HEK293T (cell line): ENCODE measurements at places on chromosomes 1 and 21.

DNA sequence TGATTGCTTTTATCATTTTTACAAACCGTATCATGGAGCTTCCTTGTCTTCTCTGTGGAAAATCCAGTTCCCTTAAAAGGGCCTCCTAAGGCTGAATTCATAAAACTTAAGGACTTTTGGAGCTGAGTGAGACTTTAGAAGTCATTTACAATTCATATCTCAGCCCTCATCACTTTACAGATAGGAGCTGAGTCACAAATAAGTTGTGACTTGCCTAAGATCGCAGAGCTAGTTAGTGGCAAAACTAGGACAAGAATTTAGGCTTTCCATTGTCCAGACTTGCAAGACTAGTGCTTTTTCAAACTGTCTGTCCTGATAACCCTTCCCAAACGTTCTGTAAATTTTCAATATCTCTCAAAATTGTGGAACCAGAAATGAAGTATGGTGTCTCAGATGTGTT lies 37.3 kb downstream of the C1orf21 start:
- DNase-seq, result no peak

DNA sequence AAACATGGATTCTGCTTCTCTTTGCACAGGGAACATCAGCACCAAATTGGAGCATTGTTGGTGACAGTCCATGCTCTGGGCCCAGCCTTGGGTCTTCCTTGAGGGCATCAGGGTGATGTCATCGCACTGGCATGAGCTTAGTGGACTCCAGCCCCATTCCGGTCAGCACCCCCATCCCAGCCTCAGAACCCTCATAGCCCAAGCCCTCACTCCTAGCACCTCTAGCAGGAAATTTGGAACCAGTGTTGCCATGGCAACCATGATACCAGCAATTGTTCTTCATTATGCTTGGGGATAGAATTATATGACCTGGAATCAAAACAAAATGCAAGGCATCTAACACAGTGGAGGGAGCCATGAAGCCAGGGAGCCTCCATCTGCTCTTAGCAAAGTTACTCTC lies 83.1 kb downstream of the VWA5B1 start:
- no peak for DNase-seq

DNA sequence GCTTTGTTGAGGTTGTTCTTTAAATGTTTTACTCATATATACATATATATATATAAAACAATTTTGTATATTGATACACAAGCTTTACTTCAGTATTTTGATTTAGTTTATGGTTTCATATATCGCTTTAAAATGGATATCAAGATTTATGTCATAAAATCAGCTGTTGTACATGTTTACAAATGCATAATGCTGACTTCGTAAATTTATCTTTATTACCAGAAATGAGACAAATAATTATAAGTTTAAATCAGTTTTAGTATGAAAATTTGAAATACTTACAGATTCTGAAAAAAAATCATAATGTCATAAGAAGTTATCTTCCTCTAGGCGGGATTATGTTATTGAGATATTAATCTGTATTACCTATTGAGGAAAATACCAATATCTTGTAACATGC lies 6.9 kb downstream of the STXBP3 start:
- no peak for DNase-seq

- no peak for DNase-seq
Measured at GRCh38 chr1:80818211-80818610, 982.5 kb upstream of the ADGRL2 start.

GRCh38 chr1:228004331-228004855 lies 2.4 kb upstream of the WNT3A start:
- DNase-seq, result peak; percentile 53

DNA sequence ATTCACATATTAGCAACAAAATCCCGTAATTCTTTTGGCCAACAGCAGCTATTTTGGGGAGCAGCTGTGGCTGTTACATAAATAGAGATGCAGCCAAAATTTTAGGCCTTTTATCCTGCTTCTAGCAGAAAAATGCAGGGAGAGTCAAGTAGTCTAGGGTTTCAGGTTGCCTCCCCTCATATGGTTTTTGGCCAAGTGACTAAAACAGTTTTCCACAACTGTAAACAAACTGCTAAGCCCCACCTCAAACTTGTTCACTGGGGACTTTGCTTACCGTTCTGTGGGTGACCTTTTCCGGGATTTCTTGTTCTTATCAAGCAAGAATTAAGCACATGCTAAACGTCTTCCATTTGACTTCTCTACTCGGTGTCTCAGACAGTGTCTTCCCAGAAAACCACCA lies 133.4 kb downstream of the EDEM3 start:
- DNase-seq, result no peak

DNA sequence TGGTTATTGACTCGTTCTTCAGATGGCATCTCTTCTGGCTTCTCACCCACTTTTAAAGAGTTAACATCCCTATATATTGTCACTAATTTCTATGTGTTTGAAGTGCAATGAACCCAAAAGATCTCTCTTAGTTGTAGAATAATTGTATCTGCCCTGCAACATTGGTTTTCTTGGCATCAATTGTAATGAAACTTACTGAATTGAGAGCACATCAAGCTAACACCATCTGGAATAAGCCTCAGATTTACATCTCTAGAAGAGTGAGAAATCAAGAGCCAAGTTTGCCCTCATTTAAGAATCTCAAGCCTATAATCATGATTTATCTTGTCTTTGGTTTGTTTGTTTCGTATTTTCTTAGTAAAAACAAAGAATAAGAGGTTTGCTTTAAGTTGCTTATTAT lies 372.6 kb upstream of the LRRC7 start:
- DNase-seq, result no peak

GRCh38 chr1:236460103-236460502 lies 63.7 kb upstream of the LGALS8 start:
- DNase-seq, result no peak

- no peak for DNase-seq
Measured at GRCh38 chr1:61000327-61000726, 82.0 kb upstream of the NFIA start.

DNA sequence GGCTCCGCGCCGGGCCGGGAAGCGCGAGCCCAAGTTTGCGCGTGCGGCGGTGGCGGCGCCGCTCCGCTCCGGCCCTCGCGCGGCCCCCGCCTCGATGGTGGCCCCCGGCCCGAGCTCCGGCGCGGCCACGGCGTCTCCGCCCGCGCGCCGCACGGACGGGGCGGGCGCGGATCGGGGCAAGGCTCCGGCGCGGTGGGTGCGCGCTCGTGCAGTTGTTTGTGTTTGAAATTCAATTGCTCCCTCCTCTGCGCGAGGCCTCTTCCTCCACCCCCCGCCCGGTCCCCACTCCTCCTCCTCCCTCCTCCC lies at the start of gene HDGF:
TSS of gene HDGF (minus strand) at position 225 of the 306 bp plus-strand sequence. CDS start 246 bp downstream, outside the sequence.
- DNase-seq, result no peak

DNA sequence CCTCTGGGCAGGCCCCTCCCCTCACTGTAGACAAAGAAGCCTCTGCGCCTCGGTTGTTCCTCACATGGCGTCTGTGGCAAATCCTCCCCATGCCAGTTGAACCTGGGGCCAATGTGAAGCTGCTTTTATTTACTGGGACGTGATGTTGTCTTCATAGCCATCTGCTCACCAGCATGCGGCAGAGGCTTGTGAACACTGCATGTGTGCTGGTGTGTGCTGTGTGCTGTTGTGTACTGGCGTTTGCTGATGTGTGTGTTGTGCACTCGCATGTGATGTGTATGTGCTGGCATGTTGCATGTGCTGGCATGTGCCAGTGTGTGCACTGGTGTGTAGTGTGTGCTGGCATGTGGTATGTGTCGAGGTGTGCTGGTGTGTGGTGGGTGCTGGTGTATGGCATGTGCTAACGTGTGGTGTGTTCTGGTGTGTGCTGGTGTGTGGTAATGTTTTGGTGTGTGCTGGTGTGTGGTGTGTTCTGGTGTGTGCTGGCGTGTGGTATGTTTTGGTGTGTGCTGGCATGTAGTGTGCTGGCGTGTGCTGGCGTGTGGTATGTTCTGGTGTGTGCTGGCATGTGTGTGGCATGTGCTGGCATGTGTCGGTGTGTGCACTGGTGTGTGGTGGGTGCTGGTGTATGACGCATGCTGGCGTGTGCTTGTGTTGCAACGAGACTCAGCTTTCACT lies 37.2 kb upstream of the TRAPPC10 start:
- no peak for DNase-seq

- no peak for DNase-seq
Measured at GRCh38 chr1:216632980-216633379, 90.2 kb downstream of the ESRRG start.

DNA sequence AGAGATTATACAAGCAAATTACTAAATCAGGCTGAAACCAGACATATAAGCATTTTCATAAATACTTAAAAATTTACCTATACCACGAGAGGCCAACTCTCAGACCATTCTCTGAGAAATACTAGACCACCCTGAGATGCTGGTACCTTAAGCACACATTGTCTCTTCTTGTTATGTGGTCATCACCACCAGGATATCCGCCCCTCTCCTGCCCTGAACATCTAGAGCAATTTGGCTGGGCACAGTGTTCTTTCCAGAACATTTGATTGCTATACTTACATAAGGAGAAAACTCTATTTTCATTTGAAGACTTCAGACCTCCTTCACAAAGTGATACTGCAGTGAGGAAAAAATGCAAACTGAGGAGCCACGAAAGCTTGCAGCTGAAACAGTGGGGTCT lies 36.2 kb upstream of the DUSP10 start:
- DNase-seq, result no peak

- DNase-seq, result no peak
Measured at GRCh38 chr1:49527606-49528305, 496.0 kb downstream of the AGBL4 start.

DNA sequence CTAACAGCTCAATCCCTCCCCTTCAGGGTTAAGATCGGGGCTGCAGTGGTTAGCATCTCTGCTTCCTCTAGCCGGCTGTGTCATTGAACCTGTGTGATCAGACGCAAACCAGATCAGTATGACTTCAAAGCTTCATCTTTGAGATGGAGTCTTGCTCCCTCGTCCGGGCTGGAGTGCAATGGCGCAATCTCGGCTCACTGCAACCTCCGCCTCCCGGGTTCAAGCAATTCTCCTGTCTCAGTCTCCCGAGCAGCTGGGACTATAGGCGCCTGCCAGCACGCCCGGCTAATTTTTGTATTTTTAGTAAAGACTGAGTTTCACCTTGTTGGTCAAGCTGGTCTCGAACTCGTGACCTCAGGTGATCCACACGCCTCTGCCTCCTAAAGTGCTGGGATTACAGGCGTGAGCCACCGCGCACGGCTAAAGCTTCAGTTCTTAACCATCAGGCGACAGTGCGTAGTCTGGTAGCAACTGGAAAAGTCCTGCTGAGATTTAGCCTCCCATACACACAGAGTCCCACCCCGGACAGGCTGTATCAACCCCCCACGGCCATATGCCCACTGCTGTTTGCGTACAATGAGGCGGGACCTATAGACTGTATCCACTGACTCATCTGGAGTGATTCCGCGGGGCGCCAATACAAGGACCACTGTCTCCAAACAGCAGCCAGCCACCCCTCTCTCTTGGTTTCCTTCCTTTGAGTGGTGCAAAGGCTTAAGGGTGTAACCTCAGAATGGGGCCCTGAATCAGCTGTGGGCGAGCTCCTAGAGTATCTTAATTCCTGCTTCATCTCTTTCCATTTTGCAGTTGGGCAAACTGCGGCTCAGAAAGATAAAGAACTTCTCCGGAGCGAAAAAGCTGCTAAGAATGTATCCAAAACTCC lies 23.3 kb downstream of the CELA3A start:
- DNase-seq, result peak; percentile 55

DNA sequence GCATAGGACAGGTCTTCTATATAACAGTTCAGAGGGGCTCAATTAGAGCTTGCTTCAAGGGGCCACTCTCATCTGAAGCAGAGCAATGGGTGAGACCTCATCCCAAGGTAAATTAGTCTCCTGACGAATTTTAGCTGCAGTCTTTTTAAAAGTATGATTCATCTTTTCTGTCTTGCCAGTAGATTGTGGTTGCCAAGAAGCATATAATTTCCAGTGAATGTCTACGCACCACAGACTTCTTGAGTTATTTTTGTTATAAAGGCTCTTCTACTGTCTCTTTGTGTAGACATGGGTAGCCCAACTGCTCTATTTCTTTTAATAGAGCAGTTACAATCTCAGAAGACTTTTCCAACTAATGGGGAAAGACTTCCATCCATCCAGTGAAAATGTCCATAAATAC lies 108.9 kb upstream of the FMN2 start:
- DNase-seq, result no peak

DNA sequence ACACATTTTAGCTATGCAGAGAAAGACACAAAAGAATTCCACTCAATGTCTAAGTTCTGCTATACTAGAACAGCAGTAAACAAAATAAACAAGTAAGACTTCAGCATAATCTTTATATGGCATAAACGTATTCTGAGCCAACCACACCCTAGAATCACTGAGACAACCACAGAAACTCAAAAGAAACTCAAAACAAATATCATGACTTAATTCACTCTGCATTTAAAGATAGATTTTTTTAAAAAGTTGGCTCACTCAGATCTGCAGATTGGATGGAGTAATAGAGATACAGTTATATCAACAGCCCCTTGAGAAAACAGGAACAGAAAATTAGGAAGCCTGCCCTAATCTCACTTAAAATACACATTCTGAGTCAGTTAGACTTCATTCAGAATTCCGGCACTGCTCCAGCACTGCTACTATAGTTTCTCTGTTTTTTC lies 95.0 kb downstream of the COL24A1 start:
- DNase-seq, result no peak
